ENCODE measurements at places on chromosomes 7 and 10.

- H3K27ac ChIP-seq, result no peak overlapping the region
- no peaks in the 10 kb centered on the region for H3K36me3 ChIP-seq
- H3K4me1 ChIP-seq, result peaks cover 4% of the 10 kb centered on the region
- H3K27me3 ChIP-seq, result no peaks in the 10 kb centered on the region
- no peak for DNase-seq
Observed at GRCh38 chr10:96906864-96907263, 74.8 kb downstream of the LCOR start.

GRCh38 chr10:5413012-5413938 is 918 bp downstream of the NET1 start:
- no peaks in the 10 kb centered on the region for H3K27me3 ChIP-seq
- H3K4me3 ChIP-seq, result peak overlapping the region; percentile 81
- no peaks in the 10 kb centered on the region for H3K36me3 ChIP-seq
- H3K4me1 ChIP-seq, result peaks cover 1% of the 10 kb centered on the region
- DNase-seq, result no peak
- H3K27ac ChIP-seq, result no peak overlapping the region

- no peak overlapping the region for H3K4me3 ChIP-seq
- no peaks in the 10 kb centered on the region for H3K4me1 ChIP-seq
- no peak overlapping the region for H3K27ac ChIP-seq
- H3K36me3 ChIP-seq, result no peaks in the 10 kb centered on the region
Observed at GRCh38 chr7:70153933-70154332, 555.7 kb downstream of the AUTS2 start.

GRCh38 chr10:58967551-58968388 is 208.7 kb upstream of the PHYHIPL start:
- H3K4me3 ChIP-seq, result no peak overlapping the region
- H3K4me1 ChIP-seq, result no peaks in the 10 kb centered on the region
- no peaks in the 10 kb centered on the region for H3K36me3 ChIP-seq
- no peak overlapping the region for H3K27ac ChIP-seq
- H3K27me3 ChIP-seq, result no peaks in the 10 kb centered on the region

DNA sequence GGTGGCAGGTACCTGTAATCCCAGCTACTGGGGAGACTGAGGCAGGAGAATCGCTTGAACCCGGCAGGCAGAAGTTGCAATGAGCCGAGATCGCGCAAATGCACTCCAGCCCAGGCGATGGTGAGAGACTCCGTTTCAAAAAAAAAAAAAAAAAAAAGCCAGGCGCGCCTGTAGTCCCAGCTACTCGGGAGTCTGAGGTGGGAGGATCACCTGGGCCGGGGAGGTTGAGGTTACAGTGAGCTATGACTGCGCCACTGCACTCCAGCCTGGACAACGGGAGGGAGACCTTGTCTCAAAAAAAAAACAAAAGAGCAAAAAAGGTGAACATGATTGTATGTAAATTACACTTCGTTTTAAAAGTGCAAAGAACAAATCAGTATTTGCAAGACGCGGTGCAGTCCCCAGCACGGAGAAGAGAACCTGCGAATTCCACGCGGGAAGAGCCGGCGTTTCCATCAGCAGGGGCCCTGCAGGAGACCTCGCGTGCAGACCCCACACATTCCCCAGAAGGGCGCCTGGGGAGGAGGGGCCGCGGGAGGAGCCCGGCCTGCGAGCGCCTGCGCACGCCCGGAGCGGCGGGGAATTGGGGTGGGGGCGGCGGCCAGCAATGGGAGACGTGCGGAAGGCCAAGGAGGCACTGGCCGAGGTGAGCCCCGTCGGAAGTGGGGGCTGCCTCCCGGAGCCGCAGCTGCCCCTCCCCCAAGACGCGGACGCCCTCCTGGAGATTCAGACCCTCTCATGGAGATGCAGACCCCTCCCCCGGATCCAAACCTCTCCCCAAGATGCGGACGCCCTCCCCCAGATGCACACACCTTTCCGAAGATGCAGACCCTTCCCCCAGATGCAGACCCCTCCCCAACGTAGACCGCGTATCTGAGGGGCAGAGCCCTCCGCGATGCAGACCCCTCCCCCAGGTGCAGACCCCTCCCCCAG is 16.7 kb upstream of the SUN1 start:
- no peaks in the 10 kb centered on the region for H3K36me3 ChIP-seq
- H3K4me3 ChIP-seq, result peak overlapping the region; percentile 53
- peaks cover 13% of the 10 kb centered on the region for H3K4me1 ChIP-seq
- peak overlapping the region; percentile 75 for H3K27ac ChIP-seq

DNA sequence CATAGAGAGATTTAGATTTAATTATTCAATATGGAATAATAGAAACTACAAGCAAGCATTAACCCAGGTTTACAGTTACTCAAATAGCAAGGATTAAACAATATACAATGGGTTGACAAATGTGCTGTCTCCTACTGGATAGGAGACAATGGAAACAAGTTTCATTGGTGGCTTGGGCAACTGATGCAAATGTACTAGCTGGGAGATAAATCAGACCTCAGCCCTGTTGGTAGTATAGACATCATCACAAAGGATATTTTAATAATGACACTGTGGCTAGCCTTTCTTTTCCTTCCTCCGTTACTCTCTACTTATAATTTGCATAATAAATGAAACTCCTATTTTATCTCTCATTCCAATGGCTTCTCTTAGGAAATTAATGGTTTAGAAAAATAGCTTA is 96.5 kb upstream of the DKK1 start:
- H3K27ac ChIP-seq, result no peak overlapping the region
- H3K27me3 ChIP-seq, result no peaks in the 10 kb centered on the region
- no peak for DNase-seq
- H3K36me3 ChIP-seq, result no peaks in the 10 kb centered on the region
- H3K4me3 ChIP-seq, result no peak overlapping the region
- no peaks in the 10 kb centered on the region for H3K4me1 ChIP-seq

DNA sequence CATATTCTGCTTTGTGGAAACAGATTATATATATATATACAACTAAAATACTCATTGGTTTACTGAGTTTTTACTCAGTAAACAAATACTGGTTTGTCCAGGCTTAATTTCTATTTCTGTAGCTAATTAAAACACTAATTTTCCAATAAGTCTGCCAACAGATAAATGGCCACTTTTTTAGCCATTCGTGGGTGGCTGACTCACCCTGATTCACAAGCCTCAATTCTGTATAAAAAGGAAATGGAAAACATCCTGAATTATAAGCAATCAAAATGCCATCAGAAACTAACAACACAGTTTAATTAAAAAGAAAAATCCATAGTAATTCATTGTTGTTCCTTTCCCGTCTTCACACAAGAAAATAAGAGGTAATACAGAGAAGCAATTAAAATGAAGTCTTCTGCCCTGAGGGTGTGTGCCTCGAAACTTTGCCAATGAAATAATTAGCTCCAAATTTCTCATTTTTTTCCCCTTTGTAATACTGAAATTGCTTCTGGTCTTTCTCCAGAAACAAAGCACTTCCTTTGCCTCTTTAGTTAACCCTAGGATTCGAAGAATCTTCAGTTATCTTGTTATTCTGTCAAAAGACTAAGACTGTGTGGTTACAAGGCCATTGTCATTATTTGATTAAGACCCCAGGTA is 118.7 kb upstream of the PTN start:
- no peaks in the 10 kb centered on the region for H3K4me1 ChIP-seq
- H3K27ac ChIP-seq, result no peak overlapping the region
- no peaks in the 10 kb centered on the region for H3K36me3 ChIP-seq
- no peak for DNase-seq
- H3K4me3 ChIP-seq, result no peak overlapping the region

GRCh38 chr7:152859781-152860191 is 100.2 kb downstream of the ACTR3B start:
- no peaks in the 10 kb centered on the region for H3K27me3 ChIP-seq
- no peaks in the 10 kb centered on the region for H3K4me1 ChIP-seq
- H3K4me3 ChIP-seq, result no peak overlapping the region
- DNase-seq, result no peak

DNA sequence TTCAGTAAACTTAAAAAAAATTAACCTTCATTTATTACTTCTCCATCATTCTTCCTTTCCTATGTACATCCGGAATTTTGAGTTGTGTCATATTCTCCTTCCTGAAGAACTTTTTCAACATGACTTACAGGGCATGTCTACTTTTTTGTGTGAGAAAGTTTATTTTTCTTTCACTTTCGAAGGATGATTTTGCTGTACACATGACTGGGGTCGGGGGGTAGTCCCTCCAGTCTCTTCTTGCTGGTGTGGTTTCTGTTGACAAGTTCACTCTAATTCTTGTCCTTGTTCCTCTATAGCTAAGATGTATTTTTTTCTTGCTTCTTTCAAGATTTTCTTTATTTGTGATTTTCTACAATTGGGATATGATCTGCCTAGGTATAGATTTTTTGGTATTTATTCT is 55.8 kb downstream of the INPP5A start:
- no peak overlapping the region for H3K4me3 ChIP-seq
- H3K27me3 ChIP-seq, result no peaks in the 10 kb centered on the region
- H3K4me1 ChIP-seq, result peaks cover 16% of the 10 kb centered on the region
- no peak for DNase-seq

DNA sequence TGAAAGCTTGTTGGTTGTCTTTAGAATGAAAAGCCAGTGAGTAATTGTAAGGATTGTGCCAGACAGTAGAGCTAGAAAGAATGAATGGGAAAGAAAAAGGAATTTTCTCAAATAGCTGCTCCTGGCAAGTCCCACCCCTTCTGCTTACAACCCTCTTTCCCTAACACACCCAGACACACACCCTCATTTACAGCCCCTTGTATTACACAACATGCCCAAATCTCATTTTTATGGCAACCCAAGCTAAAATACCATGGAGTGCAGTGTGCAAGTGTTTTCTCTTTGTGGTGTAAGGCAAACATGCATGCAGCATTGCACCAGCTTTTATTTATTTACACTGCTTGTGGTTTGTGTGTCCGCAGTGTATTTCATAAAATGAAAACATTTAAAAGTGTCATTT is 1.5 kb downstream of the PRKAR2B start:
- no peaks in the 10 kb centered on the region for H3K36me3 ChIP-seq
- no peaks in the 10 kb centered on the region for H3K27me3 ChIP-seq
- H3K27ac ChIP-seq, result no peak overlapping the region

GRCh38 chr10:33037726-33038125 is 79.7 kb upstream of the ITGB1 start:
- H3K4me1 ChIP-seq, result peaks cover 1% of the 10 kb centered on the region
- no peak for DNase-seq
- H3K27ac ChIP-seq, result no peak overlapping the region
- no peak overlapping the region for H3K4me3 ChIP-seq
- H3K27me3 ChIP-seq, result no peaks in the 10 kb centered on the region
- H3K36me3 ChIP-seq, result no peaks in the 10 kb centered on the region

- no peak for DNase-seq
- H3K36me3 ChIP-seq, result no peaks in the 10 kb centered on the region
- H3K4me3 ChIP-seq, result no peak overlapping the region
- no peaks in the 10 kb centered on the region for H3K27me3 ChIP-seq
- no peaks in the 10 kb centered on the region for H3K4me1 ChIP-seq
- H3K27ac ChIP-seq, result no peak overlapping the region
Observed at GRCh38 chr10:122279725-122280141, 8.6 kb downstream of the BTBD16 start.

GRCh38 chr10:36647540-36647939 is 477.9 kb upstream of the ANKRD30A start:
- H3K4me3 ChIP-seq, result no peak overlapping the region
- no peaks in the 10 kb centered on the region for H3K27me3 ChIP-seq
- no peaks in the 10 kb centered on the region for H3K4me1 ChIP-seq
- H3K27ac ChIP-seq, result no peak overlapping the region

GRCh38 chr10:101120884-101121653 is 10.0 kb upstream of the TLX1 start:
- no peaks in the 10 kb centered on the region for H3K36me3 ChIP-seq
- H3K4me3 ChIP-seq, result peak overlapping the region; percentile 39
- no peak overlapping the region for H3K27ac ChIP-seq
- H3K4me1 ChIP-seq, result peaks cover 9% of the 10 kb centered on the region
- H3K27me3 ChIP-seq, result peaks cover 2% of the 10 kb centered on the region

- H3K4me1 ChIP-seq, result peaks cover 8% of the 10 kb centered on the region
- H3K36me3 ChIP-seq, result no peaks in the 10 kb centered on the region
- peak overlapping the region; percentile 62 for H3K27ac ChIP-seq
- H3K27me3 ChIP-seq, result no peaks in the 10 kb centered on the region
- no peak for DNase-seq
Observed at GRCh38 chr7:95095966-95096540, 188.7 kb downstream of the PPP1R9A start.

DNA sequence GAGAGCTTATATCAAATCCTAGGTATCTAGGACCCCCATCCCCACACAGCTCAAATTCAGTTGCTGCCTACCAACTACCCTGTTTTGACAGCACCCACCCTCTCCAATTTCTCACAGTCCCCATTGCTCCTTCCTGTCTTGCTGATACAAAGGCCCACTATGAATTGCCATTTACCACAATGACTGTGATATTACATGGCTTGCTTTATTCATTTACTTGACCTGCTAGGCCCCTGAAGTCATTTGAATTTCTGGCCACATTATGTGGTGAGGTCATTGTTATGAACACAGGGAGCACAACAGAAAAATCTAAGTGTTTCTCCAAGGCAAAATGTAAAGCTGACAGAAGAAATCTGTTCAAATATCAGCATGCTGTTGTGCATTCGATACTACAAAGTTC is 101.4 kb downstream of the PPP1R17 start:
- H3K27me3 ChIP-seq, result no peaks in the 10 kb centered on the region
- no peaks in the 10 kb centered on the region for H3K4me1 ChIP-seq
- H3K27ac ChIP-seq, result no peak overlapping the region
- no peak overlapping the region for H3K4me3 ChIP-seq
- H3K36me3 ChIP-seq, result no peaks in the 10 kb centered on the region

- H3K4me3 ChIP-seq, result no peak overlapping the region
- no peak for DNase-seq
- no peaks in the 10 kb centered on the region for H3K27me3 ChIP-seq
- no peak overlapping the region for H3K27ac ChIP-seq
- H3K4me1 ChIP-seq, result peaks cover 3% of the 10 kb centered on the region
- H3K36me3 ChIP-seq, result no peaks in the 10 kb centered on the region
Observed at GRCh38 chr7:47340517-47340916, 241.4 kb downstream of the TNS3 start.

- H3K27ac ChIP-seq, result no peak overlapping the region
- H3K27me3 ChIP-seq, result no peaks in the 10 kb centered on the region
- no peak overlapping the region for H3K4me3 ChIP-seq
- no peaks in the 10 kb centered on the region for H3K36me3 ChIP-seq
Observed at GRCh38 chr10:120963594-120964220, 112.5 kb downstream of the WDR11 start.

GRCh38 chr7:35315517-35315916 is 61.6 kb upstream of the TBX20 start:
- no peaks in the 10 kb centered on the region for H3K36me3 ChIP-seq
- no peak for DNase-seq
- no peaks in the 10 kb centered on the region for H3K4me1 ChIP-seq
